Smooth muscle cell of the brain vasculature (primary cell): ENCODE measurements at places on chromosomes 7 and 10.
A peak's percentile ranks its signal among the peaks of the same experiment; 100 is the strongest.

GRCh38 chr10:61257136-61257535, 196.0 kb downstream of the TMEM26 start:
- no peak for DNase-seq

GRCh38 chr10:91709394-91709798, 76.5 kb upstream of the PPP1R3C start:
- DNase-seq = no peak

GRCh38 chr7:2175091-2175490, 57.7 kb downstream of the MAD1L1 start:
- DNase-seq = peak; percentile 10

- no peak for DNase-seq
Observed at GRCh38 chr10:8998751-8999150, 944.3 kb downstream of the GATA3 start.

DNA sequence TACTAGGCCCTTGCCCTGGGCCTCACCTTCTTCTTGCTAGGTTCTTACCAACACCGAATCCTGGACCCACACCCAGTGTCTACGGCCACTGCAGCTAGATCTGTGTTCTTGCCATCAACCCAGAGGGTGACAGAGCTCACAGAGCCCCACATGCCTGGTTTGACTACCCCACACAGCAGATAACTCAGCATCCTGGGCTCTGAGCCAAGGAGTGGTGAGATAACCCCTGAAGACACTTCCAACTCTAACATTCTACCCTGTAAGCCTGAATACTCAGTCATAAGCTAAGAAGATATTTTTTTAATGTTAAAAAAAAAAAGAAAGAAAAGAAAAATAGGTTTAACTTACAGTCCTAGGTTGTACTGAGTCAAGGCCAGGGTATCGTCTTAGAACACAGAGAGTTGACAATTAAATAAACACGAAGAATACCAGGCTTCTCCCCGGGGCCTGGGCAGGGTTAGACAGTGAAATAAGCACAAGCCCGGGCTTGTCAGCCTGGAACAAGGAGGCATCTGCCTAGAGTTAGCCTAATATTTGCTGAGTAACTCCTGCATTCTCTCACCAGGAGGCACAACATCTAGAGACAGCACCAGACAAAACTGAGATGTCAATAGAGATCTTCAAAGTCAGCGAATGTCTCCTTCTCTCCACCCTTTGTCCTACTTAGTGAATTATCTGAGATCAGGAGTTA, 556.5 kb upstream of the LRRN3 start:
- peak; percentile 28 for DNase-seq

DNA sequence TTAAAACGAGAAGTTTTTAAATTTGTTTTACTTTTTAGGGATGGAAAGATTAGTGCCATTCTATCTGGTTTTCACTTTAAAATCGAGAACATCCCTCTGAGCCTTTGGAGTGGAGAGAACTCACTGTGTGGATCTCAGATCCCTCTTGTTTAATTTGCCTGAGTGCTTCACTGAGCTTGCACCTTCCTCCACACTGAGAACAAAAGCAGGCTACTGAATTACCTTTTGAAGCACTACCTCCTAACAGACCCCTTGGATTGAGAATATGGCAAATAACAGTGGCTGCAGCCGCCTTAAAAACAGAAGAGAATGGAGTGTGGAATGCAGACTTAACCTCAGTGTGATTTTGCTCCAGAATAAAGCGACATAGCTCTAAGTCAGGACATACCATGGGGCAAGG, 204.7 kb downstream of the CNTNAP2 start:
- no peak for DNase-seq

DNA sequence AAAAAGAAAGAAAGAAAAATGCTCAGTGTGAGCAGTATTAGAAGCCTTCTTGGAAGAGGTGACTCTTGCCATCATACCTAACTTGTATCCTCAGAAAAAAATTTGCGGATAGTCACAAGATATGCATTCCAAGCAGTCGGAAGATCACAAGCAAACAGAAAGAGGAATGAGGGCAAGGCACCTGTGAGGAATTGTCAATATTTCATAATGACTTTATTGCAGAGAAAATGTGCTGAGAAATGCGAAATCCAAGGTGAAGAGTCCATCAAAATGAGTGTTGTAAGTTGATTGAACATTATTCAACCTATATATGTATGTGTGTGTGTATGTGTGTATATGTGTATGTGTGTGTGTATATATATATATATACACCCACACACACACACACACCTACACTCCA, 1624.7 kb upstream of the LRRTM3 start:
- DNase-seq = no peak

- DNase-seq = no peak
Observed at GRCh38 chr10:96268341-96268909, 2.9 kb downstream of the BLNK start.

DNA sequence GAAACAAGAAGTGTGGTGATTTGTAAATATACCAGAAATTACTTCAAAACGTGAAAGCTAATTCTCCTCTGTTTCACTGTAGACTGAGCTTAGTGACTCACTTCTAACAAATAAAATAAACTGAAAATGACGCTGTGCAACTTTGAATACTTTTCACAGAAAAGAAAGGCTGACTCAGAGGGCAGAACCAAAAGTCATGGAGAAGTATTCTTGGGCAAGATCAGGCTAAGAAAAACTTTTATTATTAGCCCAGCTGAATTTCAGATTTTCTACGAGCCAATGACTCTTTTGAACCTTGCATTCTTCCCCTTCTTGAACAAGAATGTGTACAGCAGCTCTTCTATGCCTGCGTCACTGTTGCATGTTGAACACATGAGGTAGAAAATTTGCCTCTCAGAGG, 527.3 kb upstream of the GHITM start:
- no peak for DNase-seq

- DNase-seq = no peak
Observed at GRCh38 chr10:77625379-77625778, 12.2 kb downstream of the KCNMA1 start.
